Activated CD4-positive, alpha-beta memory T cell treated with anti-CD3 and anti-CD28 coated beads for 36 hours (primary cell): ENCODE measurements at places on chromosomes 4 and X.
A peak's percentile ranks its signal among the peaks of the same experiment; 100 is the strongest.

- DNase-seq: no peak
Measured at GRCh38 chrX:72029483-72030411, 102.0 kb downstream of the RTL5 start.

DNA sequence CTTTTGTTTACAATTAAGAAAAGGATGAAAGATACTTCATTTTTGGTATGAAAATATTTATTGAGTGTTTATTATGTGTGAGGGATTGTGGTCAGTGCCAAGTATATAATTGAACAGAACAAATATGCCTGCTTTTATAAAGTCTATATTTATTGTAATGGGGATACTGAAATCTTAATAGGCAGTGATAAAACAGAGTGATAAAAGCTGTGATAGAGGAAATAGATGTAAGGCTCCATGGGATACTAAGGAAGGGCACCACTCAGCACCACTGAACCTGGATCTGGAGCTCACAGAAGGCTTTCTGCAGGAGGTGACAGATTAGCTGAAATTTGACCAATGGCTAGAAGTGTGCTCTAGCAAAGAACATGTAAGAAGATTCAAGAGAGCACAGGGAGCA is 263.5 kb downstream of the C4orf33 start:
- no peak for DNase-seq

DNA sequence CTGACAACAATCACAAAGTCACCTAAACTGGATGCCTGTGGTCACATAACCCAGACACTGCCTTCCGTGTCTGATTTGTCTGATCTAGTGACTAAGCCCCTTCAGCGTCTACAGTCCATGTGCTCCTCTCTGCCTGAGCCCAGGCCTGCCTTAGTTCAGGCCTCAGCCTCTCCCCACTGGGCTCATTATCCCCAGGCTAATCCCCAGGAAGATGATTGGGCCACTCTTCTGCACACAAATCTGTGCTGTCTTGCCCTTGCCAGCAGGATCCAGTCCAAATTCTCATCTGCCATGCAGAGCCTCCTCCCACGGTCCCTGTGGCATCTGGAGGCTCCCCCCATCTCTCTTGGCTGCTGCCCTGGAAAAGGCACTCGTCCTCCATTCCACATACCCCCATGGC is 96.5 kb downstream of the SLC2A9 start:
- DNase-seq: no peak

- DNase-seq: peak; percentile 81
Measured at GRCh38 chrX:129931411-129932015, 25.5 kb downstream of the UTP14A start.

DNA sequence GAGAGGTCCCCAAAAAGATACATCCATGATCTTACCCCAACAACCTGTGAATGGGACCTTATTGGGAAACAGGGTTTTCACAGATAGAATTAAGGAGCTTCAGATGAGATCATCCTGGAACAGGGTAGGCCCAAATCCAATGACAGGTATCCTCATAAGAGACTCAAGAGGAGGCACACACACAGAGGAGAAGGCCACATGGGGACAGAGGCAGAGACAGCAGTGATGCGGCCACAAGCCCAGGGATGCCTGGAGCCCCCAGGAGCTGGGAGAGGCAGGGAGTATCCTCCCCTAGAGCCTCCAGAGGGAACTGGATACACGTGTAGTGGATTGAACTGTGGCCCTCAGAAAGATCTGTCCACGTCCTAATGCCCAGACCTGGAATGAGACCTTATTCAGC is 82.3 kb downstream of the PRKX start:
- DNase-seq: no peak

DNA sequence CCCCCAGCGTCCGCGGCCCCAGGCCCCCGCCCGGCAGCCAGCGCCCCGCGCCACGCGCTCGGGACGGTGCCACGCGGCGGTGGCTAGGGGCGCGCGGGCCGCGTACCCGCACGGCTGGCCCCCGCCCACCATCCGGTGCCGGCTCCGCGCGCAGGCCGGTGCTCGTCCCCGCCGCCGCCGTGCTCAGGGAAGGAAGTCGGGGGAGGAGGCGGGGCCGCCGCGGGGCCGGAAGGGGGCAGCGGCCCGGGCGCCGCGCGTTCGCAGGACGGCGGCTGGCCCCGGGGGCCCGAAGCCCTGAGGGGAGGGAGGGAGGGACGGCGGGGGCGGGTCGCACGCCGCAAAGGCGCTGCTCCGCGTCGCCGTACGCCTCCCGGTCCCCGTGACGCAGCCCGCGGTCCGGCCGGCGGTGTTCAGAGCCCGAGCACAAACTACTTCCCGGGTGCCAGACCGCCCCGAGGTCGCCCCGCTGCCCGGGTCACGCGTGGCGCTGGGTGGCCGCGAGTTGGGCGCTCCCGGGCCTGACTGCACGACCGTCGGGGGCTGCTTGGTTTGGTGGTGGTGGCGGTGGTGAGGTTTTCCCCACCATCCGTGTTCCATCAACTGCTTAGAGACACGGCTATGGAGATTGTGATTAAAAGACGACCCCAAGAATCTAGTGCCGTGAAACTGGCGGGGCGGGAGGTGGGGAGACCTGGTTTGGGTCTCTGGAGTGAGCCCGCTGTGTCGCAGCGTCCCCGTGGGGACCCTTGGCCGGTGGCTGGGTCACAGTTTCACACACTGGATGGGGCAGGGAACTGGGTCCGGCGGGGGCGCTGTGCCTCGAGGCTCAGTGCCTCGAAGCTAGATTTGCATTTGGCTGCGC is at the start of gene DCTD:
Gene DCTD, minus strand, starts transcription at position 205 of the 862 bp plus-strand sequence. CDS start 1,818 bp downstream, outside the sequence.
- peak; percentile 85 for DNase-seq

- no peak for DNase-seq
Measured at GRCh38 chrX:8432396-8432795, 32.2 kb upstream of the VCX3B start.

DNA sequence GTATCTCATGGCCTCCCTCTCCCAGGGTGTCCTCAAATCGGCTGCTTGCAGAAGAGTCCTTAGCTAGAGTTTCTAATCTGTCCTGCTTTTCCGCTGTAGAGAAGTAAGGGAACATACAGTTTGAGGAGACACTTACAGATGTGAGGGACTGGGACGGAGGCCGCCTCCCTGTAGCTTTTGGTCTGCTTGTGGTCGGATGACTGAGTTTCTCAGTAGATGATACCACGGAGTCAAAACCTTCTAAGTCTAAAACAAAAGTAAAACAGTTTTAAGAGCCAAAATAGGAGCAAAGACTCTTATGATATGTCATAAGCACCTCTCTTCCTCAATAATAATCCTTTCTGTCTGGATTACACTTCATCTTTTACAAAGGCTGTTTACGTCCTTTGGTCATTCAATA is 34.5 kb upstream of the MAP3K15 start:
- DNase-seq: peak; percentile 56

- no peak for DNase-seq
Measured at GRCh38 chr4:54213761-54214160, 15.3 kb upstream of the PDGFRA start.

DNA sequence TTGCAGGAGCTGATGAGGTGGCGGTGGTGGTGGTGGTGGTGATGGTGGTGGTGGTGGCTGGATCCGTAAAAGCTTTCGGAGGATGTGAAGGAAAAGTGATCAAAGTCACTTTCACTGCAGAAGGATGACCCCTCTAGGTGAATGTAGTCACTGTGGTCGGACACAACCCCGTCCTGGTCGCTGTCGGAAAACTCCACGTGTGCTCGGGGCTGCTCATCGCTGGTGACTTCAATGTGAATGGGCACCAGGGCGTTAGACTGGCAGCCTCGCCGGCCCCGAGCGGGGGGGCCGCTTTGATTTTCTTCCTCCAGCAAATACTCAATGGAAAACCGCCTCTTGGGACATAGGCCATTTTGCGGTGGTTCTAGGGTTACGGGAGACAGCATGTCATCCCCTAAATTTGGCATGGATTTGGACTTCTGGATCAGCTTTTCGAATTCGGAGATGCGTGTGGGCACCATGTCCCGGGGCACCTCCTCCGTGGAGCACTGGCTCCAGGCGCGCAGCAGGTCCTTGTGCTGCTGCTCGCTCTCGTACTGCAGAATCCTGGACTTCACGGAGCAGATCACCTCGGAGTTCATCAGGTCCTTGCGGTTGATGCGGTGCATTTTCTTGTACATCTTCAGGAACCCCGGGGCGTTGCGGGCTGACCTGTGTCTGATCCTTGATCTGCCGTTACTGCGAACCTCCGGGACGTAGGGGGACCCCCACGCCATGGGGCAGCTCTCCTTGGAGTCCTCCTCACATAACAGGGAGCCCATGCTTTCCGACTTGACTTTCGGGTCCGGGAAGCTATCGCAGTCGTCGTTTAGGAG is 88.3 kb upstream of the PDLIM3 start:
- no peak for DNase-seq

GRCh38 chr4:1544861-1545281 is 138.6 kb upstream of the NKX1-1 start:
- DNase-seq: peak; percentile 20

GRCh38 chr4:2617955-2618354 is 81.5 kb downstream of the FAM193A start:
- no peak for DNase-seq

DNA sequence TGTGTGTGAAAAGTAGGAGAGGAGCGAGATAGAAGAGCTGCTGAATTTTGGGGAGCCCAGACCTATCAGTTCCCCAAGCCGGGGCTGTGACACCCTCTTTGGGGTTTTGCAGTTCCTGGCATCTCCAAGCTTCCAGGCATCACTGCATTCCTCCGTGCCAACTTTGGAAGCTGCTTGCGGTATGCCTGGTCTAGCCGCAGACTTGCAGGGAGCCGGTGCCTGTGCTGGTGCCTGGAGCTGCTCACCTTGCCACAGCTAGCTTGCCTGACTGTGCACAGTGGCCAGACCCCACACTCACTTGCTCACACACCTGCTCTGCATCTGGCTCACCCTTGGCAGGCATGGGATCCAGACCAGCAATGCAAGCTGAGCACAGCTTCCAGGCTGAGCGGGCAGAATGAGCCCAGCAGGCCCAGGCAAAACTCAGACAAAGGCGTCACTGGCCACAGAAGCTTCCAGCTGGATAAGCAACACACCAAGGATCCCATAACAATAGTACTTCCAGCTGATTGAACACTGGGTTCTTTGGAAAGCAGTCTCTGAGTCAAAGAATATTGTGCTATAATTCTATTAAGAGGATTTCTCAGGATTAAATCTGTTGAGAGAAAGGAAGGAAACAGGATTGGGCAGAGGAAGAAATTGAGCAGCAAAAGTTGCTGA is 390.9 kb downstream of the TEX13C start:
- DNase-seq: no peak

- DNase-seq: no peak
Measured at GRCh38 chr4:90025248-90025647, 101.9 kb upstream of the CCSER1 start.

DNA sequence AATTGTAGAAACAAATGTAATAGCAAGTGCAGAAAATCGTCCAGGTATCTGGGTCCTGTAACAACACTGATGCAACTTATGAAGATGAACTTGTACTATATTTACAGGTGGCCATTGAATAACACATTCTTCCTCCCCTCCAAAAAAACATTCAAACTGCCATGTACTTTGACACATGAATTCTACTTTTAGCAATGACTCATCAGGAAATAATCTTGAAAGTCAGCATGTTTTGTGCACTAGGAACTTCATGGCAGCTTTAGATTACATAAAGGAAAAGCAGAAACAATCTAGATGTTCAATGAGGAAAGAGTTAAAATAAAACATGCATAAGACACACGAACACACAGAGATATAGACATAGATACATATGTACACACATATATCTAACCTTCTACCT is 2.5 kb downstream of the PABPC1L2A start:
- DNase-seq: no peak

DNA sequence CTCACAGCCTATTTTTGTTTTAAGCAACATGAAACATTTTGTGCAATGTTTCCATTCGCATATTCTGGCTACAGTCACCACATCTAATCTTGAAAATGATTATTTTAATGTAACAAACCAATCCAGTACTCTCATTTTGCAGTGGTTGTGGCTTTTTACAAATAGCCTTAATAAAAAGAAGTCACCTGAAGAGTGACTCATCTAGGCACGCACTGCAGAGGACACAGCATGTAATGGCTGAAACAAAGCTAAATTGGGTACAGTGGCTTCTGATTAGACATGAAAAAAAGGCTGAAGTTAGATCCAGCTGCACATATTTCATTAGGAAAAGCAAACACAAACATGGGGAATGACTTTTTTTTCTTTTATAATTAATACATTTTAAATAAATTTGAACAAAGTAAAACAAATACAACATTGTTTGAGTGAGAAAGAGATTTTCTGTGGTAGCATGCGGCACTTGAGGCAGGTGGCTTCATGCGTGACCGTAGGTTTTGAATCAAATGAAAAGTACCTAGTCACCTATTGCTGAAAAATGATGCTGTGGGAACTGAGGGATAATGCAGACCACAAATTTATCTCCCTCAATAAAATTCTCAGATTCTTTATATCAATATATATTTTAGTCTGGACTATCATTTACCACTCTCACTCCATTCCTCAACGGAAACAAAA is 240.8 kb upstream of the DDX53 start:
- no peak for DNase-seq

DNA sequence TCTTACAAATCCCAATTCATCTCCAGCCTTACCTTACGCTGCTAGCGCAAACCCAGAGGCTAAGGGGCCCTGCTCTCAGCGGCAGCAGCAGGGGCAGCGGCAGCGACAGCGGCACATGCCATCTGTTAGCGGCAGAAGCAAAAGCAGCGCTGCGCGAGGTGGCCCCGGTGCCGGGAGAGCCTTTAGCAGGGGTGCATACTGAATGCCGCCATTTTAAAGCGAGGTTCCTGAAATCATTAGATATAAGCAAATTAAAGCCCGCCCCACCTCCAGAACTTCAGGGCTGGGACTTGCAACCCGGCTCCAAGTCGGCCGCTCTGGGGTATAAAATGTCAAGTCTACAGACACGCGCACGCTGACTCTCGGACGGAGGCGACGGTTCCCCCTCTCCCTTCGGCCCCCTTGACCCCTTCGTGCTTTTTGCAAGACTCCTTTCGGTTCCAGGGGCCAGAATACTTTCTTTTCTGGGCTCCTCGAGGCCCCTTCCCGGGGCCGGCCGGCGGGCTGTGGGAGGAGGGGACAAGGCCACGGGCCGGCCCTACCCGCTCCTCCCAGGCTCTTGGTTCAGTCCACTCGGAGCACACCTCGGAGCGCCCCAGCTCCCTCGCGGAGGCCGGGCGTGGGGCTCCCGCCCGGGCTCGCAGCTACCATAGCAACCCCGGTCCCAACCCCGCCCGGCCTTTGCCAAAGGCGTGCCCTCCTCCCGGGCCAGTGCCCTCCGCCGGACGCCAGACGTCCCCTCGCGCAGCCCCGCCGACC is at the start of gene MBNL3:
Gene MBNL3, minus strand, starts transcription at position 220 of the 759 bp plus-strand sequence. CDS start 49,427 bp downstream, outside the sequence.
- DNase-seq: peak; percentile 68

DNA sequence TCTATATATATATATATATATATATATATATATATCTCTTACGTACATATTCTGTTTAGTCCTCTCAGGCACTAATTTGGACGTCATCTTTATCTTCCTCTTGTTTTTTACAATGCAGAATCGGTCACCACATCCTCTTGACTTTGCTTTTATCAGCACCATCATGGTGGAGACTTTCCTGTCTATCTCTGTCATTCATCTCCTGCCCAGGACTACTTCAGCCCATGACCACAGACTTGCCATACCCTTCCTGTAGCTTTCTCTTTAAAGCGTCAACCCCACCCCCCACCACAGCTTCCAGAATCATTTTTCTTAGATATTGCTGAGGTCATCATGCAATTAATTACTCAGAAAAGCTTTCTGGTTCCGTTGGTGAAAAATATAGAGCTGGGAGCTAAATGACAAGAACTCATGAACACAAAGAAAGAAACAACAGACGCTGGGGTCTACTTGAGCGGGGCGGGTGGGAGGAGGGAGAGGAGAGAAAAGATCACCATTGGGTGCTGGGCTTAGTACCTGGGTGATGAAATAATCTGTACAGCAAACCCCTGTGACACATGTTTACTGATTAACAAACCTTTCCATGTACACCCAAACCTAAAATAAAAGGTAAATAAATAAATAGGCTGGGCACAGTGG is 30.5 kb upstream of the PRKX start:
- peak; percentile 73 for DNase-seq
